AG08396 (cell line): ENCODE measurements at places on chromosomes 2 and 18.

DNA sequence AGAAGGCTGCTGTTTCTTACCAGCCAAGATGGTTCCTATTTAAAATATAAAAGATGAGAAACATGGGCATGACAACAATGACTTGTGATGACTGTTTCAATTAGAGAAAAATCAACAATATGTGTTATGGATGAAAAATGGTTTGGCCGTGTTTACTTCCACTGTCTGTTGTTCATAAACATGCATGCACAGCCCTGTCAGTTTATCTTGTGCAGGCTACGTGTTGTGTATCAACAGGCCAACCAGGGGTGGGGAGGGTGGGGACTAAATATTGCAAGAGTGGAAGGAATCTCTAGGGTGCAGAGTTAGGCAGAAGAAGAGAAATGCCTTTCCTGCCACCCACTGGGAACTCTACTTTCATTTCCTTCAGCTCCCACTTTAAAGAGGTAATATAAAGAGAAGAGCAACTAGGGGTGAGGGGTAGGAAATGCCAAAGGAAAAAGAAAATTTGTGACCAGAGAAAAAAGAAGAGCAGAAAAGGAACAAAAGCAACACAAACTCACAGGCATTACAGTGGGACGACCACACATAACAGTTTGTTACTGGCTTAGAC, 116.8 kb upstream of the MEIS1 start:
- no peak for DNase-seq

GRCh38 chr2:82013641-82014040, 1709.1 kb upstream of the LRRTM1 start:
- DNase-seq: no peak

GRCh38 chr2:224058048-224058775, 19.1 kb upstream of the SERPINE2 start:
- no peak for DNase-seq

DNA sequence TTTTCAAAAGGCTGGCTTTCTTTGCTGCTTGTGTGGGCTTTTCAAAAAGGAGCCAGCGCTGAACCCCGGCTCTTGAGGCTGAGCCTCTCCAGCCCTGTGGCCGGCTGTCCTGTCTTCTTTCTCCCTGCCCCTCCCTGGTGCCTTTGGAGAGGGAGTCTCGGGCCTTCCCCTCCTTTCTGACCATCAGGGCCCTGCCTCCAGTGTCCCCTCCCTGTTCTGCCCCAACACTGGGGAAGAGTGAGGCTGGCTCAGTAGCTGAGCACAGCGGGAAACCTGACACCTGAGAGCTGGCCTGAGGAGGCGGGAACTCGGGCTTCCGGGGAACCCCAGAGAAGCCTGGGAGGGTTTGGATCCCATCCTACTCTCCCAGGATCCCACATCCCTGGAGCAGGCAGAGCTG, 232.1 kb downstream of the LOXHD1 start:
- no peak for DNase-seq

DNA sequence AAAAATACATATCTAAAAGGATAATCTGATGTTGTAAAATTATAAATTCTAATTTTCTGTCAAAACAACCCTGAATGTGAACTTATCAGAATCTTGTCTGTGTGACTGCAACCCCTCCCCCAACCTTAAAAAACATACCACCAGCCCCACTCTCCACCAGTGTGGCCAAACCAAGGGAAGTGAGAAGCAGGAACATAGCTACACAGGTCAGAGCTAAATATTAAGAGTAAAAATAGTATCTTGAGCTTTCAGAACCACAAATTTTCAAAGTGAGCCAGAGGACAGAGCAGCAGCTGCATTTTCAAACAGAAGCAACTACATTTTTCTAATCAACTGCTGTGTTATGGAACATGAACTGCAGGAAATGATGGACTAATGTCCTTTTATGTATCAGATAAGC, 156.7 kb downstream of the SLC4A10 start:
- no peak for DNase-seq
